NCI-H1417 treated with DMSO at 0.1 percent for 48 hours (cell line): ENCODE measurements at places on chromosomes 5 and 9.

- no peak for DNase-seq
Measured at GRCh38 chr9:98516897-98517503, 191.7 kb downstream of the GABBR2 start.

DNA sequence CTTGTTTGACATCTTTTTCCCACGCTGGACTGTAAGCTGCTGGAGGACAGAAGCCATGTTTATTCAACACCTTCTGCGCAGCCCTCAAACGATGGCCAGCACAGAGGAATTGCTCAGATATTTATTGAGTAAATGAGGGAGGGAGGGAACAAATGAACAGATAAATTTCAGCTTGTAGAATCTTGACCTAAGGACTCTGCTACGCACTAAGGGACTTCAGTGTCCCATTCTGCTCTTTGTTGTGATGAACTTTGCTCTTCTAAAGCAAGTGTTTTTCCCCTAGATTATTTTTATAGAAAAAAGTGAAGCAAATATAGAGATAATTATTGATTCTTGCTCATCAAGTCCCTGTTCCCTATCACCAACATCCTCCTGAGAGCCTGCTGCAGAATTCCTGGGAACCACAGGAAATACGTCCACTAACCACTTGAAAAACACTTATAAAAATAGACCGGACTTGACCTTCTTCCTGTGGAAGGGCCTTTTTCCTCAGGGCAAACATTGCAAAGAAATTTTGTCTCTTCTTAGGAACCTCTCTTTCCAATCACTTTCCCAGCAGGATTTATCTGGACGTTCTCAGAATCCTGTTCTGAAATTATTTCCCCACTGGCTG is 54.9 kb downstream of the FGF1 start:
- no peak for DNase-seq

- no peak for DNase-seq
Measured at GRCh38 chr9:106600955-106601560, 261.9 kb upstream of the ZNF462 start.

GRCh38 chr9:105716146-105716545 is 21.8 kb downstream of the TMEM38B start:
- DNase-seq = no peak

DNA sequence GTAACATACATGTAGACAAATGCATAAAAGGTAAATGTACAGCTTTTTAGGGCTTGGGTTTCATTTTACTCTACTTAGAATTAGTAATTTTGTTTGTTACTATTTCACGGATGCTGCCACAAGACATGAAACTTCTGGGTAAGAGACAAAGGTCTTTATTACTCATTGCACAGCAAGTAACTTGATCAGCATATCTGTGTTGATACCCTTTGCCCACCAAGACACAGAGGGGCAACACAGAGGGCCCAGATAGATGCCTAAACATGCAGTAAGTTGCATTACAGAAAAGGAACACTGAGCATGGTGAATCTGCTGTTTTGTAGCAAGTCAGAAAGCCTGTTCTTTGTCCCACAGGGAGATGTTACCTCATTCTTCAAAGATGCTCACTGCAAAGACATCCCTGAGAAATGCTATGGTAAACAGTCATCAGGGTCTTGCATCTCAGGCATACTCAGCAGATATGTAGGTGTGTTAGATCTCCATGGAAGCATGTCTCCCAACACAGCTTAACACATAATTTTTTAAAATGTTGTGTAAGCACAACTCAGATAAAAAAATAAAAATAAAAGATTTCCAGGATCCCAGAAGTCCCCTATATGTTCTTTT is 10.3 kb downstream of the ITGA2 start:
- no peak for DNase-seq

- no peak for DNase-seq
Measured at GRCh38 chr9:87853302-87853701, 29.4 kb upstream of the SPATA31E1 start.

DNA sequence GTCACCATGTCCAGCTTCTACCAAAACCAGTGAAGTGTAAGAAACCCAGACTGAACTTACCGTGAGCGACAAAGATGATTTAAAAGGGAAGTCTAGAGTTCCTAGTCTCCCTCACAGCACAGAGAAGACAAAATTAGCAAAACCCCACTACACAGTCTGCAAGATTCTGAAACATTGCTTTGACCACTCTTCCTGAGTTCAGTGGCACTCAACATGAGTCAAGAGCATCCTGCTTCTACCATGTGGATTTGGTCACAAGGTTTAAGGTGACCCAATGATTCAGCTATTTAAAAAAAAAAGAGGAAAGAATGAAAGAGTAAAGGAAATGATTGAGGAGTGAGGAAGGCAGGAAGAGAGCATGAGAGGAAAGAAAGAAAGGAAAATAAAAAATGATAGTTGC is 19.8 kb downstream of the IL7R start:
- no peak for DNase-seq

GRCh38 chr9:85995599-85995998 is 54.7 kb downstream of the NAA35 start:
- no peak for DNase-seq

- DNase-seq = no peak
Measured at GRCh38 chr5:79349047-79349446, 113.1 kb downstream of the JMY start.

- DNase-seq = no peak
Measured at GRCh38 chr9:86594724-86595123, 240.5 kb upstream of the TUT7 start.

DNA sequence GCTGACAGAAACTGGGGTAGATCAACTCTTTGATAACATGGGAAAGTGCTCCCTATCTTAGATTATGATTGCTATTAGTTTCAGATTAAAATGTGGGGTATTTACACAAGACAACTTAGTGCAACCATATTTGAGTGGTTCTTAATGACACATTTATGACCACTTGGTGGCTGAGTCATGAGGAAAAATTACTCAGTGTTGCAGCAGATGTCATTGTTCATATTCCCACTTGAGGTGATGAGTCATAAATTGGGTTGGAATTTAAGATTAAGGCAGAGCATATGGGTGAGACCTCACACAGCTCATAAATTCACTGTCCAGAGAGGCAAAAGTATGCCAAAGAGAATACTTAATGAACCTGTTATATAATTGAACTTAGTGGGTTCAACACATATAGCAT is 408.3 kb downstream of the DMRT2 start:
- DNase-seq = no peak

- DNase-seq = no peak
Measured at GRCh38 chr5:127942246-127943060, 141.1 kb upstream of the SLC12A2 start.

GRCh38 chr5:132256783-132257130 is 739 bp upstream of the PDLIM4 start:
- no peak for DNase-seq

- DNase-seq = no peak
Measured at GRCh38 chr5:140855772-140856674, at the start of gene PCDHA10. TSS of gene PCDHA10 (plus strand) at chr5:140855897. CDS start at chr5:140856049, 152 bp downstream.
